ENCODE measurements at places on chromosomes 2 and 18. TPM values are rescaled to one million over a fixed set of nuclear protein-coding genes. Genes with fewer than 3 reads are reported as not detected.
A peak's percentile ranks its signal among the peaks of the same experiment; 100 is the strongest.

DNA sequence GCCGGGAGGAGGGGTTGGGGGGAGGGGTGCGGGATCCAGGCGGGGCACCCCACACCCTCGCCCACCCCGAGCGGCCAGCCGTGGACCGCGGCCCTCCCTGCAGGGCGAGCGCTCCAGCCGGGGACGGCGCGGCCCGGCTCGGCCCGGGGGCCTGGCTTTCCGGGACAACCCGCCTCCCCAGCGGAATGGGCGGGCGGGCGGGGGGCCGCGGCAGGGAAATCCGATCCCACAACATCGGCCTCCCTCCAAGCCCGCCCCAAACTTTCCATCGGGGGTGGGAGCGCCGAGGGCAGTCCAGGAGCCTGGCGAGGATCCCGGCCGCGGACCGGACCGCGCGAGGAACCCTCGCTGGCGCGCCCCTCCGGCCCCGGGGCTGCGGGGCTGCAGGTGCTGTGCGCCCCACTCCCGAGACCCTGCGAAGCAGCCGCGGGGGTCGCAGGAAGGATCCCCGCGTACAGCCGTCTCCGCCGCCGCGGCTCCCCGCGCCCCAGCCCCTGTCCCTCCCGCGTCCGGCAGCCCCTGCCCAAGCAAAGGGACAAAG, 529 bp downstream of the SEMA4C start:
- peak; percentile 94 for DNase-seq

DES gene
- 4,148 TPM for polyA plus RNA-seq

- DNase-seq = no peak
These were observed 324.8 kb upstream of the CHAC2 start for GRCh38 chr2:53442783-53443182.

DNA sequence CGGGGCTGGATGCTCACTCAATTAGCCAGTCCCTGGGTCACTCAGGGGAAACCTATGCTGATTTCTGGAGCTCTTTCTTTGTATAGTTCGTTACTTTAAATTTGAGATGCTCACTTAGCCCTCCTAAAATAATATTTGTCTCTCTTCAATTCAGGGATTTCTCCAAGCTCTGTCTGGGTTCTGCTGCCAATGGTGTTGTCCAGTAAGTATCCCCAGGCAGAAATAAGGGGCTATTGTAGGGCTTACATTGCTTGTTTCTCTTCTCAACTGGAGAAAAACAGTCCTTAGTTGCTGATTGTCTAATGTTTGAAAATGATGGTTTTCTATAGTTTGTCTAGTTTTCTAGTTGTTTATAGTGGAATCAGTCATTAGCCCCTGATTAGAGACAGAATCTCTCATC, 5.0 kb downstream of the RAB6C start:
- DNase-seq = no peak

PPIL3 gene
- 66.7 TPM for polyA plus RNA-seq

DNA sequence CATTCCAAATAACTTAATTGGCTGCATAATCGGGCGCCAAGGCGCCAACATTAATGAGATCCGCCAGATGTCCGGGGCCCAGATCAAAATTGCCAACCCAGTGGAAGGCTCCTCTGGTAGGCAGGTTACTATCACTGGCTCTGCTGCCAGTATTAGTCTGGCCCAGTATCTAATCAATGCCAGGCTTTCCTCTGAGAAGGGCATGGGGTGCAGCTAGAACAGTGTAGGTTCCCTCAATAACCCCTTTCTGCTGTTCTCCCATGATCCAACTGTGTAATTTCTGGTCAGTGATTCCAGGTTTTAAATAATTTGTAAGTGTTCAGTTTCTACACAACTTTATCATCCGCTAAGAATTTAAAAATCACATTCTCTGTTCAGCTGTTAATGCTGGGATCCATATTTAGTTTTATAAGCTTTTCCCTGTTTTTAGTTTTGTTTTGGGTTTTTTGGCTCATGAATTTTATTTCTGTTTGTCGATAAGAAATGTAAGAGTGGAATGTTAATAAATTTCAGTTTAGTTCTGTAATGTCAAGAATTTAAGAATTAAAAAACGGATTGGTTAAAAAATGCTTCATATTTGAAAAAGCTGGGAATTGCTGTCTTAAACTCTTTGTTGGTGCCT, 1.4 kb downstream of the PCBP1 start:
- no peak for DNase-seq

DNA sequence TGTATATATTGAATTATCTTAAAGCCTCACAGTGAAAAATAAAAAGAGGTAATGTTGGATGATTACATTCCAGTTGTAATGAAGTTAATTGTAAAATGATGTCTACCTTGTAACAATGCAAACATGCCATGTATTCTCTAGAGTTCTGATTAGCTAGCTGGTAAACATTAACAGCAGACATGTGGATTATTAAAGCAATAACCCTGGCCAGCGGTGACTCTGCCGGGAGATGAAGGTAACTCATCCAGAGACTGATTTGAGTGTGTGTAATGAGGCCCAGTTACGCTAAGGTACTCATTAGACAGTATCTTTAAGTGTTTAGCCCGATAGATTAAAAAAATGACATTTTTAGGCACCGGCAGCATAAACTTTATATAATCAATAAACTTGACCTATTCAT, 79.6 kb upstream of the REV1 start:
- no peak for DNase-seq
